ENCODE measurements at places on chromosomes 5 and 9.

- DNase-seq, result no peak
Measured at GRCh38 chr5:73369278-73369677, 79.3 kb downstream of the FOXD1 start.

DNA sequence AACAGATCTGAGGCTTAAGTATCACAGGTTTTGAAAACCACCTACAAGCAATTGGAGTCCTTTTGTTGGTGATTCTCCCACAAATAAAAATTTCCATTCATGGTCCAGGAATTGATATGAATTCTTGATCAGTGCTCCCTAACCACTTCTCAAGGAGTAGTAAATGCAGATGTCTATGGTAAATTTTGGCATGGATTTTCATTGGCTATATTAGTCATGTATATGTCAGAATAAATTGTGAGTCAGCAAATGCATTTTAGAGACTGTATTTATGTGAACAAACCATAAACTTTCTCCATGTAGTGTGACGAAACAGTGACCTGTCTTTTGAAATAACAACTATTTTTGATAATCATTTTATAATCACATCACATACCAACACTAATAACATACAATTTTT is 611.1 kb downstream of the HTR1A start:
- no peak for DNase-seq

- no peak for DNase-seq
Measured at GRCh38 chr5:128406803-128407202, 131.2 kb downstream of the FBN2 start.

DNA sequence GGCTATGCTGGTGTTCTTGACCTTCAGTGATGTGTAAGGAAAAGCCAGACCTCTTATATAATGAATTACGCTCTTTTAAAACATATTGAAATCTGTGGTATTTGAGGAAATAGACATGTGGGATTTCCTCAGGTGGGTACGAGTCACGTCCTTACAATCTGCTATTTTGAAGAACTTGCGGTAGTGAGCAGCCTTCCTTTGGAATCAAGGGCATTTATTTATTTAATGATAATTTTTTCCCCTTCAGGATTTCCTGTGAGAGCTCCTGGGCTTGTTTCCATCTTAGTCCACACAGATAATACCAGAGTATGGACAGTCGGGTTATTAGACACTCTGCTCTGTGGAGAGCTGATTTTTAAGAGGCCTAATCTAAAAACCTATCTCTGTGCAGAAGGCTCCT is 167.9 kb downstream of the ARHGEF28 start:
- DNase-seq, result no peak

- no peak for DNase-seq
Measured at GRCh38 chr5:30413540-30413939, 779.9 kb upstream of the CDH6 start.

DNA sequence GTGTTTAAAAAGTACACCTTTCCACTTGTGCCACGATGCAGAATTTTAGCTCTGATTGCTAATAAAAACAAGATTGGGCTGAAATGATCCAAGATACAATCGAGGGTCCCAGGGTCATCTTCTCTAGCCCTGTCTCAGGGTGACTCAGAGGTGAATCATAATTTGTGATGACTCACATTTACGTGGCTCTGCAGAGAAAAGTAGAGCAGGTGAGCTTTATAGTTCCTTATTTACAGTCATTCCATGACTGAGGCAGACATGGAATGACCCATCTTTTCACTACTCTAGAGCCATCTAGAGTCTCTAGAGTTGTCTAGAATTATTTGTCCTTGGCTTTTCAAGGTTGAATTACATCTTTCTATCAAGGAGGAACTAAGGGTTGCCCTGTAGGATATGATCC is 155.2 kb downstream of the GAS1 start:
- no peak for DNase-seq

DNA sequence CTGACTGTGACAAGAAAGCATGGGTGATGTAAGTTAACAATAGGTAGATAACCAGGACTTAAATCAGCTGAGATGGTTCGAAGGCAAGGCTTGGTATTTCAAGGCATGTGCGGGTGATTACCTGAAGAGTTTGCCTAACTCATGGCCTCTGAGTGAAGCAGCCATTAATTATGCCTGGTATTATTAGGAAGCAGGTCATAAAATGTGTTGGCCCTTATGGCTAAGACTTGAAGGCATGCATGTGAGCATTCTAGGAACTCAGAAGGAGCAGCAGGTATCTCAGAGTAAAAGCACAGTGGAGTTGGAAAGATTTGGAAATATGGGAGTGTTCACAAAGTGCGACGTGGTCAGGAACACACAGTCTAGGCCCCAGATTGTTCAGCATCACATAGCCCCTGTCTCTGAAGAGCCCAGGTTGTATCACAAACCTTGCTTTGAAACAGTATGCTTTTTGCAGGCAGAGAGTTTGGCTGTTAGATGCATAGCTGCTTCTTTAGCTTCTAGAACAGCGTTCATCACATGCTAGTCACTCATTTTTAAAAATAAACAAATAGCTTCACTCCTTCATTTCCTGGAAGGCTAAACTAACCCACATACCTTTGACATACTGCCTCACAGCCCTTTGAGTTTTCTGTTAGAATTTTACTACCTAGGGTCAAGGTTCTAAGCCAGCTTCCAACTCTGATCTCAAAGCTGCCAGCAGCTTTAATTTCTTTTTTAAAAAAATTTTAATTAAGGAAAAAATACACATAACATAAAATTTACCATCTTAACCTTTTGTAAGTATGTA is 2.1 kb downstream of the HEXB start:
- DNase-seq, result no peak

DNA sequence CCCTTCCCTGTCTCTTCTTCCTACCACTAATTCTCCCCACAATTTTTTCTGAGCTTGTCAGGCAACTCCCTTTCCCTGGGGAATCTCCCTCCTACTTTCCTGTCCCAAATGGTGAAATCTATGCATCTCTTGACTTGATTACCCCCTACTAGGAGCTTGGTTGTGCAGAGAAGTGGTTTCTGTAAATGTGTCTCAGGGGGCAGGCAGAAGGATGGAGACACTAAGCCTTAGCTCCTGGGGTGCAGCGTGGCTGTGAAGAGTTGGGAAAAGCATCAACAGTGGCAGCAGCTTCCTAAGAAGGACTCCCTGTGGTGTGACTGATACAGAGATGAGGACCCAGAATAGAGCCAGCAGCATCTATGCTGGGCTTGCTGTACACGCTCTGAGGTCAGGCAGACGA is 62.3 kb downstream of the NRG2 start:
- DNase-seq, result no peak

DNA sequence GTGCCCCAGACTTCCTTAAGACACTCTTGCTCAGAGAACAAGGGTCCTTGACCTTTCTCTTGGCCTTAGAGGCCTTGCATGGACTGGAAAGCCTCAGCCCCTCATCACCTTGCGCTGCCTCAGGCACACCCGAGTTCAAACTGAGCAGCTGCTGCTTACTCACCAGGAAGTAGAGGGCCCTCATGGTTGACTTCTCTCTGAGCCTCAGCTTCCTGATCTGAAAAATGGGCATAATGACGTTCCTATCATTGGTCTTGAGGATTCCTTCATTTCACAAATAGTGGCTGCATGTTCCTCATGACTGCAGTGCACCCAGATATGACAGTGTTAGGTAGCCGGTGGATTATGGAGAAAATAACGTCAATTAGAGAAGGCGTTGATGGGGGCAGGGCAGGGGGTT is 28.6 kb downstream of the IER5L start:
- DNase-seq, result peak; percentile 43

DNA sequence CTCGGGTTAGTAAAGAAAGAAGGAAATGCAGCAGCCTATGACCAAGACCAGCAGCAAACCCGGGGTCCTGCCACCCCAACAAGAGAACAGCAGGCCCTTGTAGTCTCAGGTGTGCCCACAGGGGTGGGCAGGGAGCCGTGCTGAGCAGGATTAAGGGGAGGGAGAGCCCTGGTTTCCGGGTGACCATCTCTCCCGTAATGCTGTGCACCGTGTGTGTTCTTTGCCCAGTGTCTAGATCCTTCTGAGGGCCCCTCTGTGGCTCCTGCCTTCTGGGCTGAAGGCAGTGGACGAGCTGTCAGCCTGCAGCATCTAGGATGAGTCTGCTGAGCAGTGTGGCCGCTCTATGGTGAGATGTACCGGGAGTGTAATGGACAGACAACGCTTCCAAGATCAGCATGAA is 12.7 kb upstream of the PLEKHG4B start:
- DNase-seq, result no peak

GRCh38 chr5:138276402-138277054 is 2.1 kb upstream of the GFRA3 start:
- DNase-seq, result peak; percentile 7

GRCh38 chr5:141617682-141618029 is 1.1 kb downstream of the DIAPH1 start:
- DNase-seq, result no peak

DNA sequence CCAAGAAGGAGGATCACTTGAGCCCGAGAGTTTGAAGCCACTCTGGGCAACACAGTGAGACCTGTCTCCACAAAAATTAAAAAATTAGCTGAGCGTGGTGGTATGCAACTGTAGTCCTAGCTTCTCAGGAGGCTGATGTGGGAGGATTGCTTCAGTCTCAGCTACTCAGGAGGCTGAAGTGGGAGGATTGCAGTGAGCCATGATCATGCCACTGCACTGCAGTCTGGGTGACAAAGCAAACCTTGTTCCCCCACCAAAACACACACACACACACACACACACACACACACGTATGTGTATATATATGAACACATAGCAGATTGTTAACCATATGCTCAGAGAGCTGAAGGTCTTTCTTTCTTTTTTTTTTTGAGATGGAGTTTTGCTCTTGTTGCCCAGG is 157.5 kb upstream of the MAST4 start:
- DNase-seq, result no peak

- no peak for DNase-seq
Measured at GRCh38 chr5:64210866-64211265, 45.2 kb downstream of the RNF180 start.

- no peak for DNase-seq
Measured at GRCh38 chr5:99243111-99243510, 314.3 kb upstream of the CHD1 start.

- peak; percentile 82 for DNase-seq
Measured at GRCh38 chr5:1366514-1366913, 21.6 kb upstream of the CLPTM1L start.

- no peak for DNase-seq
Measured at GRCh38 chr5:56492812-56493211, 259.7 kb upstream of the ANKRD55 start.

DNA sequence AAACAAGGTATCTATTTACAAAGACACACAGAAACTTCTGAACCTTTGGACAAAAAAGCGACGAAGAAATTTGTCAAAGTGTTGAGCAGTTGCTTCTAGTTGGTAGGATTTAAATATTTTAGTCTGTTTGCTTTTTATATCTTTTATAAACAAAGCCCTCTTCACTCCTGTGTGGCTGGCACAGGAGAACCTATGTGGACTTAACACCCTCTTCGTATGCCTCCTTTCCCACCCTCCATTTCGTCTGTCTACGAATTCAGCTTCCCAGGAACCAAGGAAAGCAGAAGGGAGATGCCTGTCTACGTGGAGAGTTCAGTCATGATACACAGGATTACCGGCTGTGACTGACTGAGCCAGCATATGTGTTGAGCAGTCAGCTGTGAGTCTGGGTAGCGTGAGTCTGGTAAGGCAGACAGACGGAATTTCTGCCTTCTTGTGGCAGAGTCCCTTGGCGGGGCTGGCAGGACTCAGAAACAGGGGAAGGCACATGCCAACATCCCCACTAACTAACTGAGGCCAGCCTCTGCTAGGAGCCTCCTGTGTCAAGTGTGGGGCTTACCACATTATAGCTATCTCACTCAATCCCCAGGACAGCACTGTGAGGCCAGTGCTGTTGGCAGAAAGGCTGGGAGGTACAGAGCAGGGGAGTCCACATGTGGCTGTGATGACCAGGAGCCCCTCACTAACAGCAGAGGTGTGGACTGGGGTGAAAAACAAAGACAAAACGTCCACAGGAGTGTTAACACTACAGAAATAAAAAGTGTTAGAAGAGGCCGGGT is 13.9 kb upstream of the ZFP62 start:
- DNase-seq, result no peak

DNA sequence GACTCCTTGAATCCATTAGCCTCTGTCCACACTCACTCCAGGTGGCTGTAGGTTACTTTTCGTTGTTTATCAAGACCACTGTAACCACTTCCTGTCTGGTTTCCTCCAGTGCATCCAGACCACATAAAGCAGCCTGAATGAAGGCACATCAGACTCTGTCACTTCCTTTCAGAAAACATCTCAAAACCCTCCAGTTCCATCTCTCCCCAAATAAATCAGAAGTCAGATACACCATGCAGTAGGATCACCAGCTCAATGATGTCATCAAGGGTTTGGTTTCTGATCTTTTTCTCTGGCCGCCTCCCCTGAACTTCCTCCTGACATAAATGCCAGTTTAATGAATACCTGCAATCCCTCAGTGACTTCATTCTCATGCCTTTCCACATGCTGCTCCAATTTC is 161.2 kb downstream of the ZNF462 start:
- DNase-seq, result peak; percentile 86

DNA sequence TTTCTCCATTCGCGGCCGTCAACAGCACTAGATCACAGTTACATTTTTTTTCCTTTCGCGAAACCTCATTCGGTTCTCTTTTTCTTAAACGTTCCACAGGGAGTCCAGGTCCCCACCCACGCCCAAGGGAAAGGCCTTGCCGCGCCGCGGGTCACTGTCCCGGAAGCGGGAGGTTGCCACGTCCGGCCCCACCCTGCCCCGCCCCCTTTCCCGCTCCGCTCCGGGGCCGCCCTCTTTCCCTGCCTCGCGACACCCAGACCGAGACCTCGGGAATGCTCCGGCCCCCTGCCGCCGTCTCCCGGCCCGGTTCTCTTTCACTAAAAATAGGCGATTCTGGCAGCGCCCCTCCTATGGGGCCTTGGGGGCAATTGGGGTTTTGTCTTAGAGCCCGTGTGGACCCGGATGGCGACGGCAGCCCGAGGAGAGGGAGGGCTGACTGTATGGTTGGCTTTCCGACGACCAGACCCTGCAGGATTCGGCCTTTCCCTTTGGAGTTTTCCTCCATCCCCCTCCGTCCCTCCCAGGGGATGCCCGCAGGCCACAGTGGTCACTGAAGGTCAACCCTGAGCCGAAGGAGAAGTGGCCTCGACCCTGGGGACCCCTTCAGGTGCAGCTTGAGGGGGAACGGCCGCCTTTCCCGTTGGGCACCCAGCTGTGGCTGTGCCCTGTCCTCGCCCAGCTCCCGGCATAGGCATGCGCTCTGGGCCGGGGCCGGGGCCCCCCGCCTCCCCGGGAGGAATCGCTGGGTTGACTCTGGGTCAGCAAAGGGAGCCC is 2.8 kb upstream of the RACK1 start:
- DNase-seq, result peak; percentile 78

- no peak for DNase-seq
Measured at GRCh38 chr9:109098171-109098959, 21.4 kb downstream of the TMEM245 start.

GRCh38 chr5:151509231-151509630 is 61.8 kb downstream of the SLC36A1 start:
- no peak for DNase-seq

DNA sequence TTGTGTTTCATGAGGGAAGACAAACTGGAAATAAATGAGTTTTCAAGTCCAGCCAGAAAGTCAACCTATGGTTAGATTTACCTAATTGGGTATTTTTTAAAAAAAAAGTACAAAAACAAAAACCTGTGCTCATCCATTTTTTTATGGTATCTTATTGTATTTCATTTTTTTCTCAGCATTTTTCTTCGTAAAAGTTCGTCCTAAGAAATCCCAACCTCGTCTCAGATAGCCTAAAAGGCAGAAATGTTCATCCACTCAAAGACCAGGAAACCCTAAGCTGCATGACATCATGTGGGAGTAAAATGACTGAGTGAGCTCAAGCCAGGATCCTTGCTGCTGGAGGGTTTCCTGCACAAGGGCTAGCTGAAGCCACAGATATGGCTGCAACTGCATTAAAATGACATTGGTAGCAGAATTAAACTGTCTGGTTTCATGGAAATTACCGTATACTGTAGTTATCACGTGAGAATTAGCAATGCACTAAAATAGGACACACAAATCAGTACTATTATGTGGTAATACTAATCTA is 70.4 kb downstream of the NFIB start:
- DNase-seq, result no peak

All from OCI-LY7 (cell line).